Stimulated activated CD4-positive, alpha-beta T cell treated with anti-CD3 and anti-CD28 coated beads, Interleukin-12 subunit alpha, Interleukin-12 subunit beta, amount 100 ng/mL, for 24 hours (primary cell): ENCODE measurements at places on chromosomes 2 and 18.

GRCh38 chr18:79852561-79853302 is 55.0 kb downstream of the KCNG2 start:
- DNase-seq = no peak

DNA sequence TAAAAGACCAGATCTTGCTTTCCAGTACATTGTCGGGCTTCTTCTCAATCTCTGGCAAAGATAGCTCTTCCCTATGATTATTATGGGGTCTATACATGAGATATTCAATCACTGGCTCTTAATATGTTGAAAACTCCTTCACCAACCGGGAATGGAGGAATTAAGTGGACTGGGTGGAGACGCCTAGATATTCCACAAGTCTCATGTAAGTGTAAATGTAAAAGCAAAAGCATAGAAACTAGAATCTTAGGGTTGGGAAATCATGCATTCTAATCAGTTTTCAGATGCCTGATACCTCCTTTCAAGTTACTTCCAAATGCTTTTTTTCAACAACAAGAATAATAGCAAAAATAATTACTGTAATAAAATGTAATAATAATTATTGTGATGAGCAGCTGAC is 38.0 kb downstream of the DPP4 start:
- DNase-seq = no peak

DNA sequence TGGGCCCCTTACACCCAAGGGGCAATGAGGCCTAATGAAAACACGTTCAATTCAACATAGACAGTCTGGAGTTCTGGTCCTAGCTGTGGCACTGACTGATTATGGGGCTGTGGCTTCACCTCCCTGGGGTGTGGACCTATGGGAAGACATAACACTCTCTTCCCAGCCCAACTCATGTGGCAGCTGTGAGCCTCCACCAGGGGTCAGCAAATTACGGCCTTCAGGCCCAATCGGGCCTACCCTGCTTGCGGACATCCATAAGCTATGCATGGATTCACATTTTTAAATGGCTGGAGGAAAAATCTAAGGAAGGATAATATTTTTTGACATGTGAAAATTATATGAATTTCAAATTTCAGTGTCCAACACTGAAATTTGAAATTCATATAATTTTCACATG is 101.3 kb downstream of the LOXHD1 start:
- no peak for DNase-seq

DNA sequence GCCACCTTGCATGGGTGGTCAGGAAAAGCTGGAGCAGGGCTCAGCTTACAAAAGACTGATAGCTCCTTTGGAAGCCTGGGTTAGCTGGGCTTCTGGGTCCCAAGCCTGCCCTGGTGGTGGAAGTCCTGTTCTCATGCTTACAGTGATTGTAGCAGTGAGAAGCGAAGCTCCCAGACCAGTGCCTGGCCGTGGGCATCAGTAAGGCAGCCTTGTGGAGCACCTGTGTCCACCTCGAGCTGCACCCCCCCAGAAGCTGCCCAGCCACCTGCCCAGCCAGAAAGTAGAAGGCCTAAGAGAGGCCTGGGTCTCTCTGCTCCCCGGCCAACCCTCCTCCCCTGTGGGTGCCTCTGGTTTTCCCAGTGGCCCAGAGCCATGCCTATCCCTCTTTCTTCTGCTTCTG is 10.5 kb downstream of the GLI2 start:
- DNase-seq = no peak

DNA sequence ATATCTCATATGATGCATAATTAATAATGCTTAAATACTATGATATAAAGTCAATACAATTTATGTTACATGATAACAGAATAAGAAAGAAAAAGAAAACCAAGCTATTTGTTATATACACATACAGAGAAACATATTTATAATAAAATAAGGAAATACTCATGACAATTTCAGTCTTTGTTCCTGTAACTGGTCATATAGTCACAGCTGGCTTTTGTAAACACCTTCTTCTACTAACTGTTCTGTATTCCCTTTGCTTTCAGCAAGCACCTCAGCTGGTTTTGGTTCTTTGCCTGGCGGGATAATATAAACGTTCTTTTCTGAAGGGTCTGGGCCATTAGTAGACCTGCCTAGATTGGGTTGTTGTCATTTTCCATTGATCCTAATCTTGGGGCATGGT is 158.5 kb downstream of the COPS8 start:
- no peak for DNase-seq

GRCh38 chr2:45690231-45690630 is 38.8 kb downstream of the PRKCE start:
- no peak for DNase-seq

GRCh38 chr2:100321866-100322820 is at the start of gene LONRF2:
LONRF2 (minus strand) TSS chr2:100322501; CDS start chr2:100322093, 408 bp downstream.
- no peak for DNase-seq

DNA sequence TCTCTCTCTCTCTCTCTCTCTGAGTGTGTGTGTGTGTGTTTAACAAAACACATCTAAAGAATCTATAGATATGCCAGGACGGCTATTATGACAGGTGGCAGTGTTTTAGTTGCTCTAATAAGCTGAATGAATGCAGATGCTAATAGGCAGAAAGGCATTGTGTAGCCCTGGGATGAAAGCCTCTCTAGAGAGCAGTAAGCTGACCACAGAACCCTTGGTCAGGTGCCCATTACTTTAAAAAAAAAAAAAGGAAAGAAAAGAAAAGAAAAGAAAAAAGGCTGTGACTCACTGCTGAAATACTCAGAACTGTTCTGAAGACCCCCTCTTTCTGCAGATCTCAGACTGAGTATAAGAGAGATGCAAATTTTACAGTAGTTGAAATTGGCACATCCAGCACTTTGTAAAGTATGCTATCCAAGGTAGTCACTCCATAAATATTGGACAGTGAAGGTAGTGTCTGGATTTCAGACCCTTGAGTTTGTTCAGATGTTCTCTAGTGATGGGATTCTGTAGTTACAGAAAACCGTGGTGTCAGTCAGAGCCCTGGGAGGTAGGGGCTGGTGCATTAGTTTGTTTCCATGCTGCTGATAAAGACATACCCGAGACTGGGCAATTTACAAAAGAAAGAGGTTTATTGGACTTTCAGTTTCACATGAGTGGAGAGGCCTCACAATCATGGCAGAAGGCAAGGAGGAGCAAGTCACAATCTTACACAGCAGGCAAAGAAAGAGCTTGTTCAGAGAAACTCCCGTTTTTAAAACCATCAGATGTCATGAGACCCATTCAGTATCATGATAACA is 30.9 kb downstream of the OSBPL6 start:
- DNase-seq = no peak

DNA sequence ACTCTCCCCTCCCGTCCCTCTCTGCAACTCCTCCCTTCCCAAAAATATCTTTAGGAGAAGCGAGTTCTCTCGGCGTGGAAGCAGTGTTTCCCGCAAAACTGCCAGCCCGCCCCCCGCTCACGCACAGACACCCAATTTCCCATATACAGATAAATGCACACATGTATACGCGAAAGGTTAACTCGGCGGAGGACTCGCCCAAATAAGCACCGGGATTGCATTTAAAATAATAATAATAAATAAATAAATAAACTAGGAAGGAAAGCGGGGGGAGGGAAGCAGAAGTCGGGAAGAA is 70.0 kb upstream of the PSMD14 start:
- no peak for DNase-seq

GRCh38 chr18:58998401-58999203 is 133.9 kb downstream of the ZNF532 start:
- no peak for DNase-seq

DNA sequence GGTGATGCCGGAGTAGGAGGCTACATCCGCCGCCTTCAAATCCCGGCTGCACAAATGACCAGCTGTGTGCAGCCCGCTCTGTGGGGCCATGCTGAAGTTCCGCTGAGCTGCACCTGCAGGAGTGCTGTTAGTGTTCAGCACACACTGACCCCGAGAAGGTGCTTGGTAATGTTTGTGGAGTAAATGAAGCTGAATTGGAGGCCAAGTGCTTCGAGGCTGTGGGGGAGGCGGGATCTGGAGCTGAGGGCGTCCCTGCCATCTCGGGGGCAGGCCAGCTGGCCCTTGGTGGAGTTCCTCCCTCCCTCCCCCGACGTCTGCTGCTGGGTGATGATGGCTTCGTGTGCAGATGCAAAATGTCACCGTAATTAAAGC is 23.2 kb downstream of the KCNF1 start:
- DNase-seq = no peak

DNA sequence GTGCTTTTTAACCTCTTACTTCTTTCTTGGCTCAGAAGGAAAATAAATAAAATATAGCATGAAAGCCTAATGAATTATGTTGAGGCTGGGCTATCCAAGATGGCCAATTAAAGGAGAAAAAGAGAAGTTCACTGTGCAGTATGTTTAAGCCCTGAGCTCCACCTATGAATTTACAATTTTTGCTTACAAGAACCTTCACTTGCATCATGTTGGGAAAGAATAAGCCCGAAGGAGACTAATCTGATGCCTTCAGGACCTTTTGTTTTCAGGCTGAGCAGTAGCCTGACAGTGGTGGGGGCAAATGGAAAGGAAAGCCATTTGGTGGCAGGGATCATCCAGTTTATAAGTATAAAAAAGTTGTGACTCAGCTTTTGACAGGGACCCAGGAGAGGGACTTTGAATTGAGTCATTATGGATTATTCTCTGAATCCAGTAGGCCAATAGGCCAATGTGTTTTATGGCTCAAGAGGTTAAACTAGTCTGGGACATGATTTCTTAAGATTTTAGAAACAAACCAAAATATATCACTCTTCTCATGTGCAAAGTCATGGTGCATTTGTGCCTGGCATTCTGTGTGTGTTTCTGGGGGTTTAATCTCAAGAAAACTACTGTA is 56.9 kb downstream of the E2F6 start:
- DNase-seq = no peak

GRCh38 chr2:169803480-169803879 is 4.8 kb downstream of the SSB start:
- DNase-seq = no peak

DNA sequence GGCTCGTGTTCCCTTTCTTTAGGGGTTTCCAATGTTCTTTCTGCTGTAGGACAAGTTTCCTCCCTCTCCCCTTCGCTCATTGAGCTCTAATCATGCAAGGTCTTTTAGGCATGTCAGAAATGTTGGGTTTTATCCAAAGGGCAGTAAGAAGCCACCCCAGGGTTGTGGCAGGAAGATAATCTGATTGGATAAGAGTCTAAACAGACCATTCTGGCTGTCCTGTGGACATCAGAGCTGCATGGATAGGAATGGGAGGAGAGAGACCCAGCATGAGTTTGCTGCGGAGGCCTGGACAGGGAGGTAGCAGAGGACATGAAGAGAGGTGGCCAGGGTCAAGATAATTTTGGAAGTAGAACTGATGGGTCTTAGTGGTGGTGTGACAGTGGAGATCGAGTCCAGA is 88.2 kb downstream of the ACKR3 start:
- DNase-seq = no peak

- DNase-seq = no peak
Measured at GRCh38 chr18:23618862-23619387, 32.6 kb upstream of the NPC1 start.

GRCh38 chr18:21316296-21316695 is 74.3 kb downstream of the GREB1L start:
- DNase-seq = no peak
